Astrocyte of the spinal cord (primary cell): ENCODE measurements at places on chromosomes 2 and 18.

DNA sequence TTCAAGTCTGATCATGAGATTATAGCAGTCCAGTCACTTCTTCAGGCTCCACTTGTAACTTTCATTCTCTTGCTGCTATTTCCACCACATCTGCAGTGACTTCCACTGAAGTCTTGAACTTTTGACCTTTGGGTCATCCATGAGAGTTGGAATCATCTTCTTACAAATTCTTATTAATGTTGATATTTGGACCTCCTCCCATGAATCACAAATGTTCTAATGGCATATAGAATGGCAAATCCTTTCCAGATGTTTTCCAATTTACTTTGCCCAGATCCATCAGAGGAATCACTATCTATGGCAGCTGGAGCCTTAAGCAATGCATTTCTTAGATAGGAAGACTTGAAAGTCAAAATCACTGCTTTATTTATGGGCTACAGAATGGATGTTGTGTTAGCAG is 159.4 kb downstream of the LTBP1 start:
- no peak for DNase-seq

DNA sequence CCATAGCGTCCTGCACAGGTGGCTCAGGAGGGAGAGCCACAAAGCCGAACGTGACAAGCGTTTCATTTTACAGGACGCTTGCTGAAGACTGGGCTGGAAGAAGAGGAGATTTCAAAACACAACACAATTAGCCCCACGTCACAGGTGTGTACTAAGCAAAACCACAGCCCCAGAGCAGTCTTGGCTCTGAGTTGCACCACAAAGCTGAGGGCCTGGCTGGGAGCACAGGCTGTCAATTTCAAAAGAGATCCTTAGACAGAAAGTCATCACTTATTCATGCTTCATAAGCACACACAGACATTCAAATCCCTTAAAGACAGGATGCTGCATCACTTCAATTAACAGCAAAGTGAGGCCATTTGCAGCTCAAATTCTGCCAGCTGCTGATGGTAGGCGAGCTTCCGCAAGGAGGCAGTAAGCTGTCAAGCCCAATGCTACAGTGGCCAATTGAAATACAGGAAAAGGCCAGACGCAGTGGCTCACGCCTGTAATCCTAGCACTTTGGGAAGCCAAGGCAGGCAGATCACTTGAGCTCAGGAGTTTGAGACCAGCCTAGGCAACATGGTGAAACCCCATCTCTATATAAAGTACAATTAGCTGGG is 79.6 kb downstream of the SKA1 start:
- no peak for DNase-seq

DNA sequence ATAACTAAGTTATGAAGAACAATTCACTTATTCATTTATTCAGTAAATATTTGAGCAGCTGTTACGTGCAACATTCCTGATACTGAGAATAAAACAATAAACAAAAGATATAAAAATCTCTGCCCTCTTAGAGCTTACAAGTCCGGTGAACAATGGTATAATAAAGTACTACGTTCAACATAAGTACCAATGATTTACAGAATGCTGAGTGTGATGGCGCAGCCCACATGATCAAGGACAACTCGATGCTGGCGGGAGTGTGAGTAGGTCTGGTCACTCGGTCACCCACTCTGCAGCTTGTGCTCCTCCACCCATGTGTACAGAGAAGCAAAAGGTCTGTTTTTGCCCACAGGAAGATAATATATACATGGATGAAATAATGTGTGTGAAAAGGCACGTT is 254.3 kb downstream of the BCL11A start:
- no peak for DNase-seq

- DNase-seq = no peak
Measured at GRCh38 chr18:55240978-55241377, 281.7 kb upstream of the CCDC68 start.

DNA sequence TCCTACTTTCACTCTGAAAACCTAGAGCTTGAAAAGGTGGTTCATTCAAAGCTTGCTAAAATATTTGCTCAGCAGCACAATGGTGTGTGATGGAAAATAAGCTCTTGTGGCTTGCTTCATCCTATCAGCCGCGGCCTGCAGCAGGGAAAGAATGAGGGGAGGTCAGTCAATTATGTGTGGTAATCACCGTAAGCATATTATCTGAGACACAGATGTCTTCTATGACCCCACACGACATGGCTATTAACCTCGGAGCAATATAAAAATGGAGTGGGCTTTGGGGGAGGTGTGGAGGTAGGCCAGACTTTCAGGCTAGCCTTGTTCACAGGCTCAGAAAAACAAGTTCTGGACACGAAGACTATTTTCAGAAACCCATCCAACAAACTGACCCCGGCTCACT is 98.4 kb upstream of the SIX3 start:
- DNase-seq = no peak

DNA sequence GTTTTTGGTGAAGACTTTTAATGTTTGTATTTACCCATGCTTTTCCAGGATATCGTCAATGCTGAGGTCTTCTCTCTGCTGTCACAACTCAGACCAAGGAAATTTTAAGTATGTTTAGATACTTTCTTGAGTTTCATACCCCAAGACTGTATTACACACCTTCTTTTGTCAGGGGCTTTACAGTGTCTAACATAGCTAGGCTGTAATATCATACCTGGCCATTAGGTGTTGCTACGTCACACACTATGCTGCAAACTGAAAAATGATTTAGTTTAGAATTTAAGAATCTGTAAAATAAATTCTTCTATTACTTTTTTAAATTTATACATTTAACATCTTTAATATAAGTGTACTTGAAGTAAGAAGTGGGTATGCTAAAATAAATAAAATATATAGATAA is 358.4 kb upstream of the NRP2 start:
- no peak for DNase-seq

DNA sequence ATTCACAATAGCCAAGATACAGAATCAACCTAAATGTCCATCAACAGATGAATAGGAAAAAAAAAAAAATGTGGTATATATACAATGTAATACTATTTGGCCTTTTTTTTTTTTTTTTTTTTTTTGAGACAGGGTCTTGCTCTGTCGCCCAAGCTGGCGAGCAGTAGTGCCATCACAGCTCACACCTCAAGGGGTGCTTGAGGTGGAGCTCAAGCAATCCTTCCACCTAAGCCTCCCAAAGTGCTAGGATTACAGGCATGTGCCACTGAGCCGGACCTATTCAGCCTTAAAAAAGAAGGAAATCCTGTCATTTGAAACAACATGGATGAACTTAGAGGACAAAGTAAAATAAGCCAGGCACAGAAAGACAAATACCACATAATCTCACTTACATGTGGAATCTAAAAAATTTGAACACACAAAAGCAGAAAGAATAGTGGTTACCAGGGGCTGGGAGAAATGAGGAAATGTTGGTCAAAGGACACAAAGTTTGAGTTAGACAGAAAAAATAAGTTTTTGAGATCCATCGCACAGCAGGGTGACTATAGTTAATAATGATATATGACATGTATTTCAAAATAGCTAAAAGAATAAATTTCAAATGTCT is 26.0 kb downstream of the TLK1 start:
- no peak for DNase-seq

GRCh38 chr2:232196802-232197201 is 181.7 kb upstream of the ALPP start:
- DNase-seq = no peak

DNA sequence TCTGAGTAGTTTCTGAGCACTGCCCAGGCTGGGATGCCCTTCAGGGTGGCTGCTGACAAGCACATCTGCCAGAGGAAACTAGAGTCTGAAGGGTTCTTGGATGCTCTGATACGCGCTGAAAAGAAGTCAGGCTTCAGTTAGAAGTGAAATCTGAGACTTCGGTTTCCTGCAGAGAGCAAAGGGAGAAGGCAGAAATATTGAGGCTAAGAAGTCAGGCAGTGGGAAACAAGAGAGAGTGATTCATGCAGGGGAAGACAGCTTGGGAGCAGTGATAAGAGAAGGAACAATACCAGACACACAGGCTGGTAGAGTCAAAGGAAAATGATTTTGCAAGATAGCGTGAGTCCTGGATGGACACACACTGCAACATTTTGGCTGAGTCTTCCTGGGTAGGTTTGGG is 51.0 kb upstream of the BOD1L2 start:
- peak; percentile 2 for DNase-seq

GRCh38 chr18:30852541-30852940 is 190.0 kb downstream of the DSC3 start:
- no peak for DNase-seq

DNA sequence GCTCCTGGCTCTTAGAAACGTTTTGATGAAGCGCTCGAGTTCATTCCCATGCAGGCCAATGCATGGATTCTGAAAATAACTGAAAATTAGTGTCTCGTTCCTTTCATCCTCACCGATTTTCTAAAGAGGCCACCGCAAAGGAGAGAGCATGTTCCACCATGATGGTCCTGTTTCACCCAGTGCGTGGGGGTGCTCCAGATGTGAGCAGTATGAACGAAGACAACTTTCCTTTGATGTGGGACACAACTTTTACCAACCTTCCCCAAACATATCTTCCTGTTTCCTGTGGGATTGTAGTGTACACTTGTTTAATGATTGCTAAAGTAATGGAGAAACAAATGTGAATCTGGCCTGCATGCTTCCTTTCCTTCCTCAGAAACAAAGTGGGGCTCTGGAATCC is 114.5 kb downstream of the PRPF40A start:
- DNase-seq = no peak

- no peak for DNase-seq
Measured at GRCh38 chr2:56714400-56714799, 530.6 kb downstream of the CCDC85A start.

DNA sequence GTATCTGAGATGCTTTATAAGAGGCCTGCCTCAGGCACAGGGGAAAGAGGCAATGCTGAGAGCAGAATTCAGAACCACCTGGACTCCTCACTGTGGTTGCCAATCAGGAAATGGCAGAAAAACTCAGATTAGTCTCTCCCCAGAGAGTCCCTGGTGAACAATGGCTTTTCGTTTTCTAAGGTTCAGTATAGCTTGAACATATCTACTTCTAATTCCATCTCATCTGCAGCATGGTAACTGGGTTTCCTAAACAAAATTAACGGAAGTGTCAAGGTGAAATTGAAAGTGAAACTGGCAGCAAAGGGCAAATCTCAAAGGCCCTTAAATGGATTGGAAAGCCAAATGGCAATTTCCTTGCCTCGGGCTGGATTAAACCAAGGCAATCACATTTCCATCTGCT is 480.2 kb upstream of the ACVR2A start:
- DNase-seq = no peak

- no peak for DNase-seq
Measured at GRCh38 chr18:58348951-58349350, 279.9 kb downstream of the ALPK2 start.

GRCh38 chr2:151325581-151326095 is 31.8 kb upstream of the TNFAIP6 start:
- DNase-seq = no peak

GRCh38 chr2:165911231-165911630 is 42.3 kb downstream of the TTC21B start:
- peak; percentile 25 for DNase-seq

DNA sequence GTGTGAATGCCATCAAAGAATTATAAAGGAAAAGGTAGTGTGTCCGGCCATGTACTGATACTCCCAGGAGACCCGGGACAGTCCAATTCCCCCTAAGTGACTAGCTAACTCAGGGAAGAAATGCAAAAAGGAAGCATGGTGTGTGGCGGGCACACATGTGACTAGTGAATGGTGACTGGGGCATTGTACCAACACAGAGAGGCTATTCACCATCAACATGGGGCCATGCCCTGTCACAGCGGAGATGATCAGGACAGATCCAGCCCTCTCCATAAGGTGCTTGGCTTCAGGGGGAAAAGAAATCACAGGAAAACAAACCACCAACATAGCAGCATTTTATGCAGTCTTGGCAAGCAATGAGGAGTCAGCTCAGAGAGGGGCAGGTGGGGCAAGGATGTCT is 34.3 kb downstream of the FAM168B start:
- DNase-seq = no peak
